GM04503 (cell line): ENCODE measurements at places on chromosomes 3 and 15.

DNA sequence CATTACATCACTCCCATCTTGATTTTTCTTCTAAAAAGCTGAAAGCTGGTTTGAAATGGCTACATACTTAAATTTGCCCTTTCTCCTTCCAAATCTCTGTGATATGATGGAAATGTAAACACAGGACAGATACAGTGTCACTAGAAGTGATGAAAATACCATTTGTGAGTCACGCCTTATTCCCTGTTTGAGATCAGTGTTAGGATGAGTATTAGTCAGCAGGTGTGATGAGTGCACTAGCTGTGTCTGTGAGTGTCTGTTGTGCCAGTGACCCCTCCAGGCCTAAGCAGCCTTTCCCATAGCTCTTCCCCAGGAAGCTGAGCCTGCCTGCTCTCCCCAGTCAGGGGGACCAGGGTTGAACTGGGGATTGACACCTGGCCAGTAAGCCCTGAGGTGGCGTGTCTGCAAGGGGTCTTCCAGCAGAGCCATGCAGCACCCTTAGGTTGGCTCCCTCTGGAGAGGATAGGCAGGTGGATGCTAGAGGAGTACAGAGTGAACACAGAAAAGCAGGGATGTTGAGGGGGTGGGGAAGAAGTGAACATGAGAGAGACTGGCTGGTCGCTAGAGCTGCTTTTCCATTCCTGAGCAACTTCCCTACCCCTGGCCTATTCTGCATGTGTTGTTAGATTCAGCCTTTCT is 92.0 kb downstream of the PDE8A start:
- DNase-seq: no peak

GRCh38 chr15:36831904-36832287 is 252.5 kb downstream of the CDIN1 start:
- DNase-seq: no peak

GRCh38 chr15:48631176-48631770 is 14.2 kb downstream of the FBN1 start:
- DNase-seq: no peak

DNA sequence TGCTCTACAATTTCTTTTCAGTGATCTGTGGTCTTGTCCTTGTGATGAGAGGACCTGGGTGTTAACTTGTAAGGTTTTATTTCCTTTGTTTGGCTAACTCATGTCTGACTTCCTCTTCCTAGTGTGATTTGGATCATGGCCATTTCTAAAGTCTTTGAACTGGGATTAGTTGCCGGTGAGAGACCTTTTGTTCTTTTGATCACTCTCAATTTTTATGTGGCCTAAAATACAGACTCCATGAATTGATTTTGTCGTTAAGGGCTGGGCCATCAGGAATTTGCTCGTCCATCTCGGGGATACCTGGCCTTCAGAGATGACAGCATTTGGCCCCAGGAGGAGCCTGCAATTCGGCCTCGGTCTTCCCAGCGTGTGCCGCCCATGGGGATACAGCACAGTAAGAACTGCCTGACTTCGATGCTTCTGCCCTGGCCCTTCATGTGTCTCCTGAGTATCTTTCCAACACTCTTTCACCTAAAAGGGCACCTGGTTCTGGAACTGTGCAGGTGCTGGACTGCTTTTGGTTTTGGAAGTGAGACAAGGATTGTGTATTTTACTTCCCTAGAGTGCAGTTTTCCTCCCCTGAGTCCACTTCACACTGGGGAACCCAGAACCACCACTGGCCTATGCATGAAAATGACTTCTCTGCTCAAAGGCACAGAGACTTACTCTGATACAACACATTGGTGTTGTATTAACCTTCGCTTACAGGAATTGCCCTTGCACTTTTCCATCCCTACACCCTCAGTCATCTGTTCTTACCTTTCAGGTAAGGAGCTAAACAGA is 13.1 kb upstream of the LRRC2 start:
- DNase-seq: no peak

- no peak for DNase-seq
Measured at GRCh38 chr15:59723687-59724346, 34.7 kb upstream of the BNIP2 start.

- no peak for DNase-seq
Measured at GRCh38 chr3:23994244-23994569, 49.1 kb downstream of the NR1D2 start.
